Effector CD8-positive, alpha-beta T cell (primary cell): ENCODE measurements at places on chromosomes 13 and 19.

GRCh38 chr13:31638577-31638976, 100.7 kb upstream of the RXFP2 start:
- no peak for DNase-seq

- DNase-seq = no peak
Measured at GRCh38 chr19:21432590-21432989, 35.7 kb downstream of the ZNF493 start.

GRCh38 chr13:57992416-57992815, 360.9 kb downstream of the PCDH17 start:
- DNase-seq = no peak

GRCh38 chr13:45289936-45290563, 50.9 kb downstream of the TPT1 start:
- DNase-seq = no peak

DNA sequence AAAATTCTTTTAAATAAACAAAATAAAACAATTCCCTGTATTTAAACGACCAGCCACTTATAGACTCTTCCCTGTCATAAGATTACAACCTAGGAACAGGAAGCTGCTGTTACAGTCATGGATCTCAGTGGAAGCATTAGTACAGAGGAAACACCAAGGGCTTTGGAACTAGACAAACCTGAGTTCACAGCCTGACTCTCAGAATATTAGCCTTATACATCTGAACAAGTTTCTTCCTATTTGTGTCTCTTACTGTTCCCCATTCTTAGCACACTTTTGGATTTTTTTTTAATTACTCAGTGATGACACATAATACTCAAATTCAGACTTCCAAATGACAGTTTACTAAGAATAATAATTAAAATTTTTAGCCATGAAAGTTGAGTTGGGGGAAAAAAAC, 46.1 kb downstream of the ZDHHC20 start:
- no peak for DNase-seq
